ENCODE measurements at places on chromosomes 6 and 20. TPM values are rescaled to one million over a fixed set of nuclear protein-coding genes. Genes with fewer than 3 reads are reported as not detected.

The ECT2L gene
- total RNA-seq, result not detected

The GMEB2 gene
- 14.6 TPM for total RNA-seq

The IL17A gene
- total RNA-seq, result not detected

The RAMACL gene
- total RNA-seq, result 0.98 TPM

The OXT gene
- total RNA-seq, result not detected

The OPRL1 gene
- total RNA-seq, result 0.96 TPM

The PRR18 gene
- 0.16 TPM for total RNA-seq

- peaks cover 25% of the 10 kb centered on the region for H3K4me1 ChIP-seq
- DNase-seq, result no peak
- H3K27me3 ChIP-seq, result no peaks in the 10 kb centered on the region
- no peak overlapping the region for H3K4me3 ChIP-seq
- H3K27ac ChIP-seq, result no peak overlapping the region
- peaks cover 12% of the 10 kb centered on the region for H3K36me3 ChIP-seq
These were observed 14.5 kb downstream of the SOBP start for GRCh38 chr6:107504270-107505026.

GRCh38 chr6:26534681-26535465 lies 3.3 kb upstream of the HMGN4 start:
- DNase-seq, result no peak
- H3K27me3 ChIP-seq, result peaks cover 24% of the 10 kb centered on the region
- H3K4me3 ChIP-seq, result peak overlapping the region; percentile 77
- peaks cover 60% of the 10 kb centered on the region for H3K4me1 ChIP-seq
- H3K36me3 ChIP-seq, result peaks cover 8% of the 10 kb centered on the region

DNA sequence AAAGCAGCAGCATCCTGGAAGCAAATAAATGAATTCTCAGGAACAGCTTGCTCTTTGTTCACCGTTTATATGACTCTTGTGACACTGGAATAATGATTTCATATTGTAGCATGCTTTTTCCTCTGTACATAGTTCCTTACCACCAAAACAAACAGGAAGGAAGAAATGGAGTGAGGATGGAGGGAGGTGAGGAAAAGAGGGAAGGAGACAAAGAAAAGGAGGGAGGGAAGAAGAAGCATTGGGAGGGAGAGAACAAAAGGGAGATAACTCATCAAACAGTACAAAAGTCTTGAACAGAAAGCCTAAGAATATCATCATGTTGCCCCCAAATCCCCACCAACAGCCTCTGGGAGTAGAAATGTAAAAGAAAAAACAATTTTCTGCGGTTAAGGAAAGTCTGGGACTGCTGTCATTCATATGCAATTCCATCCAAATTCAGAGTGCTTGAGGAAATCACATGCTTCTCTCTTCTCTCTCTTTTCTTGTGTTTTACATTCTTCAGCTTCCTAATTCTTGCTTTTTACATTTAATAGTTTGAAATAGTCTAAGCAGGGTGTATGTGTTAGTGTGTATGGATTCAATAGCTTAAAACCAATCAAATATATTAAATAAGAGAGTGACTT lies 81.5 kb downstream of the EPHA7 start:
- H3K27me3 ChIP-seq, result no peaks in the 10 kb centered on the region
- H3K4me3 ChIP-seq, result no peak overlapping the region
- H3K36me3 ChIP-seq, result peaks cover 12% of the 10 kb centered on the region
- H3K27ac ChIP-seq, result peak overlapping the region; percentile 67
- peaks cover 20% of the 10 kb centered on the region for H3K4me1 ChIP-seq

DNA sequence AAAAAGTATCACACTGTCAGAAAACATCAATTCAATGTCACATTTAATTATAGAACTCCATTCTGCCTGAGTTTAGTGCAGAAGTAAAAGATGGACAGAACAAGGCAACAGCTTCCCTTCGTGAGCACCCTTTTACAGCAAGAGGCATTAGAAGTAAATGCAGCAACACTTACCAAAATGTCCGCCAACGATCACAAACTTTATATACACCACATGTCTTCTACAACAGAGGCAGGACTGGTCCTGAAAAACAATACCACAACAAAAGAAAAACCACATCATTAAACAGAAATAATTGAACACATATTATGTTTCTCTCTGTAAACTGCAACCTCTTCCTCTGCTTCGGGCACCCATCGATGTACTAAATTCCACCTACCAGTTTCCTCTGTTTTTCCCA lies 92.9 kb downstream of the FYN start:
- DNase-seq, result no peak
- peaks cover 20% of the 10 kb centered on the region for H3K36me3 ChIP-seq
- H3K4me3 ChIP-seq, result no peak overlapping the region
- H3K27ac ChIP-seq, result no peak overlapping the region
- no peaks in the 10 kb centered on the region for H3K27me3 ChIP-seq
- H3K4me1 ChIP-seq, result peaks cover 59% of the 10 kb centered on the region

DNA sequence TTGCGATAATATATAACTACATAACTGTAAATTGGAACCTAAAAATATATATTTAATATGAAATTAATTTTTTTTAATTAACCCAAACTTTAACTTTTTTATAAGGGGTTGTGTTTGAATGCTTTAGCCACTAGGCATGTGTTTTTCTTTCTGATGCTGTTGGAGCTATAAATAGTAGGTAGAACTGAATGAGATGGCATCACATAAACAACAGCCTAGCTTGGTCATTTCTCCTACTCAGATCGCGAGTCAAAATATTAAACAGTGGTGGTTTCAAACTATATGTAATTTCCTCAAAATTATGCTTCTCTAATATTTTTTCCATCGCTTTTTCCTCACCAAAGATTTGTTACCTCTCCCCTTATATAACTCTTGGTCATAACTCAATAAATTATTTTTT lies 243.2 kb downstream of the ARID1B start:
- H3K36me3 ChIP-seq, result no peaks in the 10 kb centered on the region
- H3K4me3 ChIP-seq, result peak overlapping the region; percentile 98
- no peaks in the 10 kb centered on the region for H3K27me3 ChIP-seq
- no peak for DNase-seq
- H3K27ac ChIP-seq, result peak overlapping the region; percentile 98

DNA sequence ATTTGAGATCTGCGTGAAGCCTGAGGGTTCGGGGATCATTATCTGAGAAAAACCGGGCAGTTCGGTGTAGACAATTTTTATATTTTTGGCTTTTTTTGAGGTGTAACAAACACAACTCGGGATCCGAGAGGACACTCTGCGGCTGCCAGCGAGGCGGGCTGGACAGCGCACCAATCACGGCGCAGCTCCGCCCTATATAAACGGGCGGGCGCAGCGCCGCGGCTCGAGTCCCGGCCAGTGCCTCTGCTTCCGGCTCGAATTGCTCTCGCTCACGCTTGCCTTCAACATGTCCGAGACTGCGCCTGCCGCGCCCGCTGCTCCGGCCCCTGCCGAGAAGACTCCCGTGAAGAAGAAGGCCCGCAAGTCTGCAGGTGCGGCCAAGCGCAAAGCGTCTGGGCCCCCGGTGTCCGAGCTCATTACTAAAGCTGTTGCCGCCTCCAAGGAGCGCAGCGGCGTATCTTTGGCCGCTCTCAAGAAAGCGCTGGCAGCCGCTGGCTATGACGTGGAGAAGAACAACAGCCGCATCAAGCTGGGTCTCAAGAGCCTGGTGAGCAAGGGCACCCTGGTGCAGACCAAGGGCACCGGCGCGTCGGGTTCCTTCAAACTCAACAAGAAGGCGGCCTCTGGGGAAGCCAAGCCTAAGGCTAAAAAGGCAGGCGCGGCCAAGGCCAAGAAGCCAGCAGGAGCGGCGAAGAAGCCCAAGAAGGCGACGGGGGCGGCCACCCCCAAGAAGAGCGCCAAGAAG lies 69.0 kb downstream of the HFE start:
- H3K27me3 ChIP-seq, result peaks cover 18% of the 10 kb centered on the region
- H3K27ac ChIP-seq, result peak overlapping the region; percentile 92
- peaks cover 6% of the 10 kb centered on the region for H3K36me3 ChIP-seq

- no peaks in the 10 kb centered on the region for H3K36me3 ChIP-seq
- no peaks in the 10 kb centered on the region for H3K4me1 ChIP-seq
- DNase-seq, result no peak
These were observed 28.9 kb downstream of the FUCA2 start for GRCh38 chr6:143482593-143482992.

DNA sequence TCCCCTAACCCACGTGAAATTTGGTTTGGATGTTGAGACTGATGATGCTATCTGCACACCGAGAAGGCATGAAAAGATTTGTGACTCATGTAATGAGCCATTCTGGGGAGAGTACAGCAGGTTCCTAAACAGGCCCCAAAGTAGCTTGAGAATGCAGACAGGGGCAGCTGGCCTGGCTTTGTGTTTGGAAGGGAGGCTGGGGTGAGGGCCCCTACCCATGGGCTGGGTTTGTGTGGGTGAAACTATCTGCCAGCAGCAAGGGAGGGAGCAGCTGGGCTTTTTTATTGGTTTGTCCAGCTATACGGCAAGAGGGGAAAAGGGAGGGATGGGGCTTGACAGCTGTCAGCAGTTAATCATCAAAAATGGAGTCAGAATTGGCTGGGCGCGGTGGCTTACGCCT lies 87.0 kb upstream of the RNF24 start:
- H3K27ac ChIP-seq, result no peak overlapping the region
- H3K4me3 ChIP-seq, result no peak overlapping the region
- no peaks in the 10 kb centered on the region for H3K27me3 ChIP-seq
- no peaks in the 10 kb centered on the region for H3K36me3 ChIP-seq
- DNase-seq, result no peak

- H3K4me3 ChIP-seq, result no peak overlapping the region
- no peak overlapping the region for H3K27ac ChIP-seq
- DNase-seq, result no peak
- H3K27me3 ChIP-seq, result no peaks in the 10 kb centered on the region
These were observed 206.6 kb downstream of the TFAP2B start for GRCh38 chr6:51025082-51025777.

DNA sequence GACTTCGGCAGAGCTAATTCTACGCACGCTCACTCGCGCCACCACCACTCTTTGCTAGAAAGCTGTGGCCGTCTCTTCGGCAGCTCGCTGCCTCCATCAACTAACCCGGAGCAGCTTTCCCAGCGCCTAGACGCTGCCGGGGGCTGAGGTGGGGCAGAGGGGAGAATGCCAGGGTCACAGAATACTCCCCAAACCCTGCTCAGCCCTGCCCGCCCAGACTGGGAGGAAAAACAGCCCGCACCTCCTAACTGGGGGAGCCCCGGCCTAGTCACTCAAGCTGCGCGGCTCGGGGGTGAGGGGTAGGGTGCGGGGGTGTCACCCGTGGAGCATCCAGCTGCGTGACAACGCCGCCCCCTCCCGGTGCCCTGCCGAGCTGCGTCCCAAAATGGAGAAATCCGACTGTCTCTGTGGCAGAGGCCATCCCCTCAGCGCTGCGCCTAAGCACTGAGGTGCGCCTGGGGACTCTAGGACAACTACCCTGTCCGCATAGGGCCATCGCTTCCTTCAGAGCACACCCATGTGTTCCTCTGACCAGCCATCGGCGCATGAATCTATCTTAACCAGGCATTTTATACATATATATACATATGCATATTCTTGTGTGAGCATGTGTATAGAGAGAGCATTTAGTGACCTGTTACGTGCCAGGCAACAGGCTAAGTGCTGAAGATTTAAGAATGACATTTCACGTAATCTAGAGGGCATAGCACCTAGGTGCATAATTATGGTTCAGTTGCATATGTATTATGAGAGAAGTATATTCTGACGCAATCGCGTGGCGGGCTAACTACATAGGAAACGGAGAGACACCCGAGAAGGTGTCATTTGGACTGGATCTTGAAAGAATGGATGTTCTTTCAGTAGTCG lies 1.5 kb upstream of the TENT5A start:
- peaks cover 27% of the 10 kb centered on the region for H3K4me1 ChIP-seq
- H3K36me3 ChIP-seq, result no peaks in the 10 kb centered on the region
- peak overlapping the region; percentile 97 for H3K4me3 ChIP-seq
- H3K27ac ChIP-seq, result peak overlapping the region; percentile 91

DNA sequence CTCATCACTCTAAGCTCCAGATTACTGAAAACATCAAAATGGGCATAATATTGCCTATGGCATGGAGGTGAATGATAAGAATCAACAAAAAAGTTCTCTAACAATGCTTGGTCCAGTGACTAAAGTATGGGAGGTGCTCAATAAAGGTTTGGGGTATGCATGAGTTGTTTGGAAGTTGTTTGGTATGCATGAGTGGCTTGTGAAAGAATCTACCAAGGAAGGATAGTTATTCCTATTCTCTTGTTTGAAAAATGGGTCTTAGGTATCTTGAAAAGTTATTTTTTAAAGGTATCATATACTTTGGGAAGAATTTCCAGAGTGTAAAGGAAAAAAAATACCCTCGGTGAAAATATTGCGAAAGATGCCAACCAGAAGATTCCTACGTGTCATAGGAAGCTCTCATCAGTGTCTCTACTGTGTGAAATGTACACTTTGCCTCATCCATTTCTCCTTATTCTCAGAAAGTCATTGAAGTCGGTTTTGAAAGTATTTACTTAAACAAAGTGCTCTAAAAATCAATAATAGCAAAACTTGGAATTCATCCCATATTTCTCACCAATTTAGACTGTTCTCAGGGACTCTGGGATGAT lies 449.8 kb downstream of the ADGRB3 start:
- H3K27me3 ChIP-seq, result no peaks in the 10 kb centered on the region
- H3K4me1 ChIP-seq, result no peaks in the 10 kb centered on the region
- no peak overlapping the region for H3K27ac ChIP-seq
- no peaks in the 10 kb centered on the region for H3K36me3 ChIP-seq

GRCh38 chr20:59627298-59627697 lies 23.0 kb downstream of the PHACTR3 start:
- no peak for DNase-seq
- peaks cover 10% of the 10 kb centered on the region for H3K4me1 ChIP-seq
- H3K36me3 ChIP-seq, result peaks cover 3% of the 10 kb centered on the region
- no peak overlapping the region for H3K27ac ChIP-seq
- H3K4me3 ChIP-seq, result no peak overlapping the region
- peaks cover 66% of the 10 kb centered on the region for H3K27me3 ChIP-seq

- H3K36me3 ChIP-seq, result no peaks in the 10 kb centered on the region
- H3K27ac ChIP-seq, result no peak overlapping the region
- peaks cover 9% of the 10 kb centered on the region for H3K4me1 ChIP-seq
- no peak overlapping the region for H3K4me3 ChIP-seq
- no peaks in the 10 kb centered on the region for H3K27me3 ChIP-seq
These were observed 154.4 kb downstream of the BMP2 start for GRCh38 chr20:6921717-6922386.

DNA sequence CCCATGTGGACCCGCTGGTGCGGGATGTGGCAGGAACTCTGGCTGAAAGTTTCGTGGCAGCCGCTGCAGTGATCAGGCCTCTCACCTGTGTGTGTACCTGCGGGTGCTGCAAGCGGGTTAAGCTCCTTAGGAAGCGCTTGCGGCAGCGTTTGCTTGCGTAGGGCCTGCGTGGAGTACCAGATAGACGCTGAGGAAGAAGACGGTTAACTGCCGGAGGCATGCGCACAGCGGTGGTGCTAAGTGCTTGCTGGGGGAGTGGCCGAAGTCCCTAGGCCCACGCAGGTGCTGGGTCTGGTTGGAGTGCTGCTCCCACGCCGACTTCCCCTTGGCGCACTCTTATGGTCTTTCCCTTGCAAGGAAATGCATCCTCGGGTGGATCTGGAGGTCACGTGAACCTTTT lies 23.0 kb downstream of the ZSCAN31 start:
- H3K27ac ChIP-seq, result no peak overlapping the region
- peaks cover 32% of the 10 kb centered on the region for H3K36me3 ChIP-seq
- no peaks in the 10 kb centered on the region for H3K4me1 ChIP-seq
- no peaks in the 10 kb centered on the region for H3K27me3 ChIP-seq
- DNase-seq, result no peak
- H3K4me3 ChIP-seq, result no peak overlapping the region

Measured in neural crest cell (in vitro differentiated cells).